ENCODE measurements at places on chromosomes 13 and 19.
A peak's percentile ranks its signal among the peaks of the same experiment; 100 is the strongest.

DNA sequence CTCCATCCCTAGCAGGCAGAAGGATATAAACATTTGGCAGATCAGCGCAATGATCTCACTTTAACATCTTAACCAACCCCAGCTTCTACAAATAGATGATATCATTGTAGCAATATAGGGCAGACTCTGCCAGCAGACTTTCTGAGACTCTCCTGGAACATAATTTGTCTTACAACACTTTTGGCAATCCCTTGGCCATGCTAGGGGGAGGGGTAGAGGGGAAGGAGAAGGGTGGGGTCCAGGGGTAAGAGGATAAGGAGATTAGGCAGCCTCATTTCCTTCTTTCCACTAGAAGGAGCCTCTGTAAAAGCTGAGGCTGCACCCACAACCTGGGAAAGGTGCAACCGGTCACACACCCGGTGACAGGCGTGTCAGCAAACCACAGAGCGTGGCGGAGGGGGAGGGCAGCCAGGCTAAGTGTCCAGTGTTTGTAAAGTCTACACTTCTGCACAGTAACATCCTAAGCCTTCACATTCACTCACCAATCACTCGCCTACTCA, 8.7 kb upstream of the UBAC2 start:
- no peak for DNase-seq

DNA sequence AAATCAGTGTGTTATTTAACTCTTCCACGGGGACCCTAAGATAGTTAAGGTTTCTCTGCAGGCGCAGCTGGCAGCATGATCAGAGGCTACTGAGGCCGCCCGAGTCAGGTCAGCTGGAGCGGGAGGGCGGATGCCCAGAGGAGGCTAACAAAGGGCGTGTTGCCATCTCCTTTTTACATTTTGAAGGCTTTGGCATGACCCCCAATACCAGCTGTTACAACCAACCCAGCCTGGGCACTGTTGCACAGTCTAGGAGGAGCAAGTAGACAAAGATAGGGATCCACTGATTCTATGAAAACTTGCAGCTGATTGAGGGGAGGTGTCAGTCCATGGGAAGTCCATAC, 15.7 kb downstream of the COL4A2 start:
- DNase-seq: no peak

GRCh38 chr19:46014941-46015686, 7.7 kb downstream of the PGLYRP1 start:
- DNase-seq: peak; percentile 67

- DNase-seq: no peak
Measured at GRCh38 chr13:48575031-48575430, 42.2 kb upstream of the RCBTB2 start.

DNA sequence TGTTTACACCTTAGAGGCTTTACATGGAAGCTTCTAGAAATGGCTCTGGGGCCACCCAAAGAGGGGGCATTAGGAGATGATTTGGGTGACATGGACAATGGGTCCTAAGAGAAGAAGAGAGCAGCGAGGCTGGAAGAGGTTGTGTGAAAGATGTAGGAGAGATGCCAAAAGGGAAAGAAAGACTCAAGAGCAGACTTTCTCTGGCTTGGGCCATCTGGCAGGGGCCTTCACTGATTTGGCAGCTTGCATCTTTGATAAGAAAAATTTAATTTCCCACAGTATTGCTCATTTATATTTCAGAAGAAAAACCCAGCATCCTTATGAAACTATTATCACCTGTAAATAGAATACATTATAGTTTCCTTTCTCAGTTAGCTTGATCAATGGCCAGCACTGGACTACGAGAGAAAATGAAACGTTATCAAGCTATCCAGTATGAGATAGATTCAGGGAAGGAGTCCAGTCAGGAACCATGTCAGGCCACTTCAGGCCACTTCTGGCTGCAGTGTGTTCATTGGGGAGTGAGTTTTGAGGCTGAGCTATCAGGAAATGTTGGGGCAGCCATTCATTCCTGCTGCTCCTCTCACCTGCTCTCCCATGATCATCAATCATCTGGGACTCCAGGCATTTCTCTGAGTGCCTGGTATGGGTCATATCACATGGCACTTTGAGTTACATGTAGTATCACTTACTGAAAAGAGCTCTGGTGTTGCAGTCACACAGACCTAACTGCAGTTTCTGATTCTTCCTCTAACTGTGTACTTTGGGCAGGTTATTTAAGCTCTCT, 10.3 kb downstream of the SCEL start:
- no peak for DNase-seq

DNA sequence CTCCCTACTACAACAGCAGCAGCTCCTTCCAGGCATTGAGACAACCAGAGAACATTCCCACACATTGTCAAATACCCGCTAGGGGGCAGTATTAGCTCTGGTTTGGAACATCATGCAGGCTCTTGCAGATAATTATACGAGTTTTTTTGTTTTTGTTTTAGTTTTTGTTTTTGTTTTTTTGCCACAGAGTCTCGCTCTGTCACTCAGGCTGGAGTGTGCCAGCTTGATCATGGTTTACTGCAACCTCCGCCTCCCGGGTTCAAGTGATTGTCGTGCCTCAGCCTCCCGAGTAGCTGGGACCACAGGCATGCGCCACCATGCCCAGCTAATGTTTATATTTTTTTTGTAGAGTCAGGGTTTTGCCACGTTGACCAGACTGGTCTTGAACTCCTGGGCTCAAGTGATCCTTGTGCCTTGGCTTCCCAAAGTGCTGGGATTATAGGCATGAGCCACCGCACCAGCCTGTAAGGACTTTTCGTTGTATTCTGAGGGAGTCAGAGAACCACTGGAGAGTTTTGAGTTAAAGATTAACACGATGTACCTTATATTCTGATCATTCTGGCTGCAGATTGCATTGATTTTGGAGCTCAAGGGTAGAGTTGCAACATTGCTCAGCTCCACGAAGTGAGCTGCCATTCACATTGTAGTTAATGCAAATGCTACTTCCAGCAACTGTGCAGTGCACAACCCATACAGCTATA, 41.7 kb upstream of the CEACAM20 start:
- DNase-seq: peak; percentile 12

DNA sequence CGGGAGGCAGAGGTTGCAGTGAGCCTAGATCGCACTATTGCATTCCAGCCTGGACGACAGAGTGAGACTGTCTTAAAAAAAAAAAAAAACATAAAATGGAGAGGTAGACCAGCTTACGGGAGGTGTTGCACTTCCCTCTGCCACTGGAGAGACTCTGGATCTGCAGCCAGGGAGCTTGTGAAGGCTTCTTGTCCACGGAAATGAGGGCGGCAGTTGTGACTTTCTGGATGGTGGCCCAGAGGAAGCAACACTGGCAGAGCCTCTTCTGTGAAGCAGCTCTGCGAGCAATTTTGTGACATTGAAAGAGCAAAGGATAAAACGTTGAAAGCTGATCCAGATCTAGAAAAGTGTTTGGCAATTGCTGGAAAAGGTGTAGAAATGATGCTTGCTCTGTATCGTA, 10.4 kb downstream of the SPINT2 start:
- no peak for DNase-seq

DNA sequence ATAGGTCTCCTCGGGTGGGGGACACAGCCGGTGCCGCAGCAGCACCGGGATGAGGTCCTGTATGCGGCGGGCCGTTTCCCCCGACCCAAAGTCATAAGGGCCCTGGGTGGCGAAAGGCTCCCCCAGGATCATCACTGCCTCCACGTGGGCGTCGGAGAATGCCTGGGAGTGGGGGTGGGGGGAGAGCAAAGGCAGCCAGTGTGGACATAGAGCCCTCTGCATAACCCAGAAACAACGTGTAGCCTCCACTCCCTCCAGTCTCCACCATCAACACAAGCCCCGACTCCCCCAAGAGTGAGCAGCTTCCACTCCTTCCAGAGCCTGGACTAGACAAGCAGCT, 1.7 kb upstream of the NUMBL start:
- DNase-seq: no peak

DNA sequence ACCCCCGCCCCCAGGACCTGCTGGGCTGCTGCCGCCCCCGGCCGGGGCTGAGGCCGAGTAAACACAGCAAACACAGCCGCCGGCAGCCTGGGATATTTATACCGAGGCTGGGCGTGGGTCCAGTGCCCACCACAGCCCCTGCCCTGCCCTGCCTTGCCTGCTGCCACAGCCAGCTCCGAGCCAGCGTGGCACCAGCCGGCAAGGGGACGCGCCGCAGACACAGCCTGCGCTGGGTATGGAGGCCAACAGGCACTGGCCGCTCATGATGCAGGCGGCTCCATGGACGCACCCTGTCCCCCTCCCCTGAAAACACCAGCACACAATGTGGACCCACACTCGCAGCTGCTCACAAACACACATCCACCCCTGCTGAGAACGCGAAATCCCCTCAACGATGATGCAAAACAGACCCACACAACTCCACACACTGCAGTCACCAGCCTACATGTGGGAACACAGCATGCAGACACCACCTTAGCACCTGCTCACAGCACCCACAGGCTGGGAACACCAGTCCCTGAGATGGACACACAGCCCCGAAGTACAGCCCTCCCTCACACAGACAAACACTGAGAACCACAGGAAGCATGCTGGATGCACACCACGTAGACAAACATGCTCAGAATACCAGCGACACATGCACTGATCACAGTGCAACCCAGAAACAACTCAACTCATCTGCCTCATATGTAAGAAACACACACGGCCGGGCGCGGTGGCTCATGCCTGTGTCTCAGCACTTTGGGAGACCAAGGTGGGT, 16.2 kb downstream of the CCDC97 start:
- DNase-seq: no peak

DNA sequence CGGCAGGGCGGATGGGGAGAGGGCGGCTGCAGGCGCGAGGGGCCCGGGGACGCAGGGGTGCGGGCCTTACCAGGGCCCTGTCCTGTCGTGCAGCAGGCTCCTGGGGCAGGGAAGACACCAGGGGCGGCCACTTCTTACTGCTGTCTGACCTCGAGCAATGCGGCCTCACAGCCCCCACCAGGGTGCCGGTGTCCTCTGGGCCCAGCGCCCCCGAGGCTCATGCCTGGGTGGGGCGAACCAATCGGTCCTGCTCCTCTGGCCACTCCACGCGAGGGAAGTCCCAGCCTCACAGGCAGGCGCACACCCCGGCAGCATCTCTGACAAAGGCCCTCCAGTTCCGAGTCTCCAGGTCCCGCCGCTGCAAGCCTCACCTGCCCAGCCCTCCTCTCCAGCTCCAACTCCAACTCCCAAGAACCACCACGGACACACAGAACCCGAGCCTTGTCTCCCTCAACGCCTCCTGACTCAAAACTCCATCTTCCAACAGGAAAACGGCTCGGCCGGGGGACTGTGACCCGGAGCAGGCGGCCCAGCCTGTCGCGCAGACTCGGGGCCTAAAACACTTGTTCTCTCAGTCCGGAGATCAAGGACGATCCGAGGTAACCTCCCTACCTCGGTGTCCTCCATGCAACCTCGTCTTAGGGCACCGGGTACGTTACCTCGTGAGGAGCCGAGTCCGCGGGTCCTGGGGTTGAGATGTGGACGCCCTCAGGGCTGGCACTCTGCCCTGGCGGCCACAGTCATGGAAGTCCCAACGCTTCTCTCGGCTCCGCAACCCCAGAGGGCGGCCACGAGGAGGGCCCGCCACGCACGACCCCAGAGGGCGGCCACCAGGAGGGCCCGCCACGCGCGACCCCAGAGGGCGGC, 6.5 kb downstream of the FGF22 start:
- no peak for DNase-seq

DNA sequence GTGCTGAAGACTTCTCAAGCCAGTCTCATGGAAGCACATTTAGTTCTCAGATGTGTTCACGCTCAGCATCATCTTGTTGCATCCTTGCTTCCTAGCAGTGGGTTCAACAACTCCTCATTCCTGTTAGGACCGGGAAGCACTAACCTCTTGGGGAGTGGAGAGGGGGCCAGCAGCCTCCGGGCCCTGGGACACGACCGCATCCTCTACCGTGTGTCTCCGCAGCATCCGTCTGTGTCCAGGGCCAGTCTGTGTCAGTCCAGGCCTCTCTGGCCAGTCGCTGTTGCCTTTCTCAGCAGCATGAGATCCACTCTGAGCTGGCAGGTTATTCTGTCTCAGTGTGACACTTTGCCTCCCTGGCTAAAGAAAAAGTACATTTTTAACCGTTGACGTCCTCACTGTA, 17.0 kb downstream of the PDCD5 start:
- no peak for DNase-seq

DNA sequence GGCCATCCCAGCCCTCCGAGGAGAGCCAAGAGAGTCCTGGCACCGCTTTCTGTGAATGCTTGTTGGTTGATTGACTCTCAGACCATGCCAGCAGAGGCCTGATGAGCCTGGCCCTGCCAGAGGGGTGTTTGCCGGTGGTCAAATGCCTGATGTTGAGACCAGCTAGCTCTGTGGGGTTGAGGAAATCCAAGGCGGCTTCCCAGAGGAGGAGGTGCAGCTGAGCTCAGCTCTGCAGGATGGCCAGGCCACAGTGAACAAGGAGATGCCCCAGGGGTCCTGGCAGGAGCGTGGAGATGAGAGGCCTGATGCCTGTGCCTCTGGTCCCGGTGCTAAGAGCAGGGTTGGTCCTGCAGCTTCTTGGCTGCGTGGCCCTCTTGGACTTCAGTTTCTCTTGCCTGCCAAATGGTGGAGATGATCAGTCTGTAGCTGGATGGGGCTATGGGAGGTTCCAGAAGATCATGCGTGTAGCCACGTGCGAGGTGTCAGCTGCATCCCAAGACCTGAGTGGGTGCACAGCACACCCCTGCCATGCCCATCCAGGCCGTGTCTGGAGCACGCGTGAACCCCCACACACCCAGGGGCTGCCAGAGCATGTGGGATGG, 16.8 kb downstream of the NFIC start:
- DNase-seq: no peak

DNA sequence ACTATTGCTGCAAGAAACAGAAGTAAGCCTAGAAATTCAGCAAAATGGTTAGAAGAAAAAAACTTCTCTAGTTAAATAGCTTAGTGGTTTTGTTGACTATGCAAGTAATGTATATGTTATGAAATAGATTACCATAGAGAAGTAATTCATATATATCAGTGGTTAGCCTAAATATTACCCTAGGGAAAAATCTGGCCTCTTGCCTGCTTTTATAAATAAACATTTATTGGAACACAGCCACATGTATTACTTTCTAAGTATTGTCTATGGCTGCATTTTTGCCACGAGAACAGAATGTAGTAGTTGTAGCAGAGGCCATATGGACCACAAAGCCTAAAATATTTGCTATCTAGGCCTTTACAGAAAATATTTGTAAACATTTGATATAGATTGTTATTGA, 1471.7 kb upstream of the PRR20A start:
- no peak for DNase-seq

- no peak for DNase-seq
Measured at GRCh38 chr13:43924549-43925245, 45.0 kb downstream of the LACC1 start.

GRCh38 chr19:15330801-15331418, 1.4 kb downstream of the BRD4 start:
- DNase-seq: no peak

- no peak for DNase-seq
Measured at GRCh38 chr19:9808855-9809824, 9.7 kb downstream of the FBXL12 start.
